ENCODE measurements at places on chromosomes 4 and X.

DNA sequence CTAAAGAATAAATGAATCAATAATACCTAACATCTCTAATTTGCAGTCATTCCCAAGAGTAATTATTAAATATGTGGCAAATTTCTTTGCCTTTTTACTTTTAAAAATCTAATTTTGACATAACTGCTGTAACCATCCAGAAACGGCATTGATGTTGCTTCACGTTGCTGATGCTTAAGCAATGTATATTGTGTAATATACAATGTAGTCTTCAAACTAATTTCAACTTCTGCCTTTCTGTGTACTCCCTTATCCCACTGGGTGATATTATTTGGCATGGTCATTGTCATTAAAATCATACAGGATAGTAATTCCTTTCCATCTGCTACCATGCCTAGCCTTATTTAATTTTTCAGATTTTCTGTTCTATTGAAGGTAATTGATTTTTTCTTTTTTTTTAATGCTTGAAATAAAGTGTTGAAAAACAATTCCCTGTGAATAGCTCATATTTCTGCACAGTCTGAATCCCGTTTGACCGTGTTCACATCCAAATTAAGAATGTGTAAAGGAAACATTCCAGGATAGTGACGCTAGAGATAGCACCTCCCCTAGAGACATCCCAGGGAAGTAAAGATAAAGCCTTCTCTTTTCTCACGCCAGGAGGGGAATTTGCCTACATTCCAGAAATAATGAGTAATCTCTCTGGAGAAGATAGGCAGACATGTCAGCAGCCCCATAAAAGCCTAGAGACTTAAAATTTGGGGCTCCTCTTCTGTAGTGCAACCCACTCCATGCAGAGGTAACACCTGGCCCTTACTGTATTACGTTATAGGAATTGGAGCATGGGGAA lies 8.6 kb downstream of the FAM200B start:
- peaks cover 3% of the 10 kb centered on the region for H3K36me3 ChIP-seq
- no peak overlapping the region for H3K4me3 ChIP-seq
- H3K27ac ChIP-seq: peak overlapping the region; percentile 94
- peaks cover 14% of the 10 kb centered on the region for H3K4me1 ChIP-seq

GRCh38 chr4:168642591-168642990 lies 145.7 kb downstream of the PALLD start:
- DNase-seq: no peak
- H3K27ac ChIP-seq: peak overlapping the region; percentile 5
- H3K4me1 ChIP-seq: peaks cover 24% of the 10 kb centered on the region
- H3K27me3 ChIP-seq: no peaks in the 10 kb centered on the region

DNA sequence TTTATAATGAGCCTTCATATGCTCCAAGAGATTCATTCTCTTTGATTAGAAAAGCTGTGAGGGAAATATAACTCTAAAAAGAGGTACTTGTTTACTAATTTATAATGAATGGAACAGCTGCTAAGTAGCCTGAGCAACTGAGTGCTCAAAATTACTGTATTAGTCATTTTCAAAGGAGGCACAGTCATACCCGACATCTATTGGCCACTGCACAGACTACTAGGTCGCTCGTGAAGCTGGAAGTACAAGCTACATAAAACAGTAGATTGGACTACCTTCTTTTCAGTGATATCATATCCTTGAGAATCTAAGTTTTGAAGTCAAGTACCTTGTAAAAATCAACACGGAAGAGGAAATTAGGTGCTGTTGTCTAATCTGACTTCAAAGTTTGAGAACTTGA lies 52.0 kb upstream of the GLRB start:
- no peaks in the 10 kb centered on the region for H3K27me3 ChIP-seq
- no peaks in the 10 kb centered on the region for H3K4me1 ChIP-seq
- H3K4me3 ChIP-seq: no peak overlapping the region
- DNase-seq: no peak

- no peak for DNase-seq
- no peak overlapping the region for H3K4me3 ChIP-seq
- peaks cover 2% of the 10 kb centered on the region for H3K4me1 ChIP-seq
Observed at GRCh38 chr4:4775493-4776004, 83.9 kb upstream of the MSX1 start.

DNA sequence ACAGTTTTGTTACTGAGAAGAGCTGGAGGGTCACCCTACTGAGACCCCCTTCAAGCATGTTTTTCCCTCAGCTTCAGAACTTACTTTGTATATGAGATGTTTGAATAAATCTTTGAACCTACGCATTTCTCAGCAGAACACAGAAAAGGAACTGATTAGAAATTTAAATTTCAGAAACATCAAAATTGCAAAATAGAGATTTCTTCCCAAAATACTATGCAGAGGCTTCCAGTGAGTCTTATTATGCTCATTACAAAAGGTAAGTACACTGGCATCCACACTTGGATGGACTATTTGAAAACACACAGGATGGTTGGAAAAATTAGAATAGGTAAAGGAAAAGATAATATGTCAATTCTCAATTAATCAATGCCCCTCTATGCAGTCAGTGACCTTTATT lies 91.2 kb downstream of the COX7B2 start:
- H3K36me3 ChIP-seq: no peaks in the 10 kb centered on the region
- H3K27ac ChIP-seq: no peak overlapping the region
- no peaks in the 10 kb centered on the region for H3K27me3 ChIP-seq
- H3K4me1 ChIP-seq: no peaks in the 10 kb centered on the region
- no peak overlapping the region for H3K4me3 ChIP-seq
- DNase-seq: no peak

- H3K27ac ChIP-seq: no peak overlapping the region
- no peak for DNase-seq
- no peak overlapping the region for H3K4me3 ChIP-seq
- H3K36me3 ChIP-seq: no peaks in the 10 kb centered on the region
Observed at GRCh38 chrX:123425904-123426303, 241.8 kb downstream of the GRIA3 start.

DNA sequence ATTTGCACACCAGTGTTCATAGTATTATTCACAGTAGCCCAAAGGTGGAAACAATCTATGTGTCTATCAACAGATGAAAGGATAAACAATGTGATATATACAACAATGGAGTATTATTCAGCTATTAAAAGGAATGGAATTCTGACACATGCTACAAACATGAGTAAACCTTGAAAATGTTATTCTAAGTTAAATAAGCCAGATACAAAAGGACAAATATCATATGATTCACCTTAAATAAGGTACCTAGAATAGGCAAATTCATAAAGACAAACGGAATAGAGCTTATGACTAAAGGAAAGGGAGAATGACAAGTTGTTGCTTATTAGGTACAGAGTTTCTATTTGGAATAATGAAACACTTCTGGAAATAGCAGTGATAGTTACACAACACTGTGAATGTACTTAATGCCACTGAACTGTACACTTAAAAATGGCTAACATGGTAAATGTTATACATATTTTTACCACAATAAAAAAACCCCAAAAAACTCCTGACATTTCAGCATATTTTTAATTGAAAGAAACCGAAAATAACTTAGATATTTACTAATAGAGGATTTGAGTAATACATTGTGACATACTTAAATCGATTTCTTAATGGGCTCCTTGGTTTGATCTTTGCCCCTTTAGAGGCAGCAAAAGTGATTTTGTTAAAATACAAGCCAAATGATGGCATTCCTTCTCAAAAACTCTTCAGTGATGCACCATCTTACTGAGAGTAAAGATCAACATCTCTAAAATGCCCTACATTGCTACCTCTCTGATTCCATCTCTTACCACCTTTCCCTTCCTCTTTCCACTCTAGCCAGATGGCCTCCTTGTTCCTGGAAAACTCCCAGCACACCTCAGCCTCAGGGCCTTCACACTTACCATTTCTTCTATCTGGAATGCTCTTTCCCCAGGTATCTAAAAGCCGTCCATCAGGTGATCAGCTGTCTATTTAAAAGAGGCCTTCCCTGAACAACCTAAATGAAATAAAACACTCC lies 8.6 kb upstream of the CYP2U1 start:
- H3K27me3 ChIP-seq: no peaks in the 10 kb centered on the region
- H3K4me1 ChIP-seq: no peaks in the 10 kb centered on the region
- no peaks in the 10 kb centered on the region for H3K36me3 ChIP-seq
- H3K27ac ChIP-seq: no peak overlapping the region
- H3K4me3 ChIP-seq: no peak overlapping the region
- DNase-seq: peak; percentile 93

- no peaks in the 10 kb centered on the region for H3K4me1 ChIP-seq
- H3K27ac ChIP-seq: no peak overlapping the region
- H3K27me3 ChIP-seq: no peaks in the 10 kb centered on the region
Observed at GRCh38 chrX:143296521-143296920, 220.8 kb downstream of the SPANXN3 start.

- no peaks in the 10 kb centered on the region for H3K4me1 ChIP-seq
- no peak for DNase-seq
- no peaks in the 10 kb centered on the region for H3K36me3 ChIP-seq
- H3K27ac ChIP-seq: no peak overlapping the region
- no peaks in the 10 kb centered on the region for H3K27me3 ChIP-seq
Observed at GRCh38 chr4:8688908-8689445, 96.4 kb downstream of the CPZ start.

DNA sequence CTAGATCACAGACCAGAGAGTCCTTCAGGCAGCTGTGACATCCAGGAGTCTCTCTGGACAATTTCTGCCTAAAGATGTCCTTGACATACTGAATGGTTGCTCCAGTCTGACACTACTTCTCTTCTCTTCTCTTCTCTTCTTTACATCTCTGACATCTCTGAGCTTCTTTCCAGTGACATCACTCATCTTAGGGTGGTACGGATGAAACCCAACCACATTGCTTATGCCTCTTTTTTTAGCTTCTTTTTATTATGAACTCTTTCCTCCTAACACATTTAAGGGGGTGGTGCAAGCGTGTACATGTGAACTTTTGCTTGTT lies 39.4 kb upstream of the IRF2 start:
- no peaks in the 10 kb centered on the region for H3K27me3 ChIP-seq
- no peak overlapping the region for H3K4me3 ChIP-seq
- H3K27ac ChIP-seq: no peak overlapping the region
- no peak for DNase-seq
- no peaks in the 10 kb centered on the region for H3K4me1 ChIP-seq
- no peaks in the 10 kb centered on the region for H3K36me3 ChIP-seq

- no peak for DNase-seq
- no peak overlapping the region for H3K4me3 ChIP-seq
- no peaks in the 10 kb centered on the region for H3K4me1 ChIP-seq
- no peak overlapping the region for H3K27ac ChIP-seq
Observed at GRCh38 chrX:13828392-13828791, 11.5 kb upstream of the GPM6B start.

GRCh38 chr4:83207497-83208101 lies 77.0 kb downstream of the COQ2 start:
- DNase-seq: peak; percentile 86
- H3K27ac ChIP-seq: peak overlapping the region; percentile 84
- no peaks in the 10 kb centered on the region for H3K27me3 ChIP-seq
- H3K4me3 ChIP-seq: no peak overlapping the region

DNA sequence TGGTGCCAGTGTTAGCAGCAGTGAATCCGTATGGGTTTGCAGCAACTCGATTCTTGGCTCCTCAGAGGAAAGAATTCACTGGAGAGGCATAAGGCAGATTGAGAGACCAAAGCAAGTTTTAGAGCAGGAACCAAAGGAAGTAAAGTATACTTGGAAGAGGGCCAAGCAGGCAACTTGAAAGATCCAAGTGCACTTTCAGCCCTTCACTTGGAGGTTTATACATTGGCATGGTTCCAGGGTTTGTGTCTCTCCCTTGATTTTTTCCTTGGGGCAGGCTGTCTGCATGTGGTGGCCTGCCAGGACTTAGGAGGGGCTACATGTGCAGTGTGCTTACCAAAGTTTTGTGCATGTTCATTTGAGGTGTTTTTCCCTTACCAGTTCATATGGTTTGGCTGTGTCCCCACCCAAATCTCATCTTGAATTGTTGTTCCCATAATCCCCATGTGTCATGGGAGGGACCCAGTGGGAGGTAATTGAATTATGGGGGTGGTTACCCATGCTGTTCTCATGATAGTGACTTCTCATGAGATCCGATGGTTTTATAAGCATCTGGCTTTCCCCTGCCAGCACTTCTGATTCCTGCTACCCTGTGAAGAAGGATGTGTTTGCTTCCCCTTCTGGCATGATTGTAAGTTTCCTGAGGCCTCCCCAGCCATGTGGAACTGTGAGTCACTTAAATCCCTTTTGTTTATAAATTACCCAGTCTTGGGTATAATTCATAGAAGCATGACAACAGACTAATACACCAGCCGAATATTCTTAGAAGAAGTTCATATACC lies 86.2 kb upstream of the TSPAN5 start:
- DNase-seq: no peak
- no peaks in the 10 kb centered on the region for H3K27me3 ChIP-seq
- H3K27ac ChIP-seq: no peak overlapping the region
- H3K36me3 ChIP-seq: no peaks in the 10 kb centered on the region

- H3K27me3 ChIP-seq: no peaks in the 10 kb centered on the region
- H3K4me1 ChIP-seq: peaks cover 6% of the 10 kb centered on the region
- no peak for DNase-seq
- no peak overlapping the region for H3K27ac ChIP-seq
- no peak overlapping the region for H3K4me3 ChIP-seq
Observed at GRCh38 chrX:52990848-52991247, 32.5 kb upstream of the FAM156A start.

- H3K36me3 ChIP-seq: no peaks in the 10 kb centered on the region
- peaks cover 3% of the 10 kb centered on the region for H3K4me1 ChIP-seq
- no peak overlapping the region for H3K27ac ChIP-seq
- no peaks in the 10 kb centered on the region for H3K27me3 ChIP-seq
- DNase-seq: no peak
Observed at GRCh38 chr4:90328558-90328957, 201.4 kb downstream of the CCSER1 start.

DNA sequence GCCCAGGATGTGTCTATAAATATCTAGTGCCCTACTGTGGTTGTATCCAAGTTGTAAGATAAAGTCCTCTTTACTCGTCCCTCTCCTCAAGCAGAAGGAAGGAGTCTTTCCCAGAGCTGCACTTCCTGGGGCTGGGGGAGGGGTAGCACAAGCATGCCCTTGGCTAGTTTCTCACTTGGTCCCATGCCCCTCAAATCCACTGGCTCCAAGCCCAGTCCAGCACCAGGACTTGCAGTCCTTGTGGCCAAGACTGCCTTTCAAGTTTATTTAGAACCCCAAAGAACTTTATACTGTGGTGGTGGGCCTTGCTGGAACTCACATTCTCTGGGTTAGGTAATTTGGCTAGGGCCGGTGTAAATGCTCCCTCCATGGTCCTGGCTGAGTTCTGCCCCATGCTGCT lies 43.2 kb upstream of the SLC10A4 start:
- no peaks in the 10 kb centered on the region for H3K36me3 ChIP-seq
- DNase-seq: no peak
- H3K27ac ChIP-seq: no peak overlapping the region

GRCh38 chr4:25321703-25322102 lies 9.1 kb downstream of the ZCCHC4 start:
- H3K36me3 ChIP-seq: peaks cover 3% of the 10 kb centered on the region
- H3K27ac ChIP-seq: no peak overlapping the region
- H3K4me3 ChIP-seq: no peak overlapping the region
- no peak for DNase-seq
- H3K4me1 ChIP-seq: no peaks in the 10 kb centered on the region

DNA sequence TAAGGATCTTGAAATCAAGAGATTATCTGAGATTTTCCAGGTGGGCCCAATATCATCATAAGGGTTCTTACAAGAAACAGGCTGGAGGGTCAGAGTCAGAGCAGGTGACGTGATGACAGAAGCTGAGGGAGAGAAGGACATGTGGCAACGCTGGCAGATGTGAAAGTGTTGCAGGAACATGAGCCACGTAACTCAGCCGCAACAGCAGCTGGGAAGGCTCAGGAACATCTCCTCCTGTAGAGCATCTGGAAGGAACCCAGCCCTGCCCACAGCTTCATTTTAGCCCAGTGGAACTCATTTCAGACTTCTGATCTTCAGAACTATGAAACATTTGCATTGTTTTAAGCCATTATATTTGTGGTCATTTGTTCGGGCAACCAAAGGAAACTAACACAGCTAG lies 156.3 kb upstream of the VEGFC start:
- no peaks in the 10 kb centered on the region for H3K4me1 ChIP-seq
- no peaks in the 10 kb centered on the region for H3K36me3 ChIP-seq
- no peak overlapping the region for H3K27ac ChIP-seq
- DNase-seq: no peak
- no peaks in the 10 kb centered on the region for H3K27me3 ChIP-seq
- H3K4me3 ChIP-seq: no peak overlapping the region

Measured in trophoblast cell (in vitro differentiated cells and primary cell).